ENCODE measurements at places on chromosomes 1 and 21. TPM values are rescaled to one million over a fixed set of nuclear protein-coding genes. Genes with fewer than 3 reads are reported as not detected.

Gene AGBL4
- total RNA-seq = not detected

Gene LCE7A
- total RNA-seq = not detected

Gene OR2L2
- total RNA-seq = 0.22 TPM

Gene NECTIN4
- not detected for total RNA-seq

Gene RBM34
- total RNA-seq = 148 TPM

Gene LINGO4
- 1.6 TPM for total RNA-seq

Gene SYCP1
- total RNA-seq = not detected

GRCh38 chr21:35652196-35652595 is 408.1 kb downstream of the SETD4 start:
- no peak for DNase-seq

GRCh38 chr1:37306461-37306860 is 167.9 kb upstream of the ZC3H12A start:
- no peak for DNase-seq

DNA sequence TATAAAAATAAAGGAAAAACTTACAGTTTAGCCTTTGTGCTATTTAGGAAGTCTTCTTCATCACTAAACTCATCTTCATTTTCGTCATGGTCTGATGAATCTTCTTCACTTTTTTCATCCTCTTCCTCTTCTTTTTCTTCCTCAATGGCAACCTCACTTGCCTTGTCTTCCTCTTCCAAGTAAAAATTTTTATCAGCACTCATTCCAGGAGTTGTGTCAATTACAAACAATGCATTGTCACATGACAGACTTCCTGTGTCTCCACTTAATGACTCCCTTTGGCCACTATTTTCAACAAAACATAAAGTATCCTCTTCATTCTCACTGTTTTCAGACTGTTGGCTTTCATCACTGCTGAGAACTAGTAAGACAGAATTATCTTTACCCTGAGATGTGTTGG is 2.8 kb downstream of the DNTTIP2 start:
- DNase-seq = no peak

DNA sequence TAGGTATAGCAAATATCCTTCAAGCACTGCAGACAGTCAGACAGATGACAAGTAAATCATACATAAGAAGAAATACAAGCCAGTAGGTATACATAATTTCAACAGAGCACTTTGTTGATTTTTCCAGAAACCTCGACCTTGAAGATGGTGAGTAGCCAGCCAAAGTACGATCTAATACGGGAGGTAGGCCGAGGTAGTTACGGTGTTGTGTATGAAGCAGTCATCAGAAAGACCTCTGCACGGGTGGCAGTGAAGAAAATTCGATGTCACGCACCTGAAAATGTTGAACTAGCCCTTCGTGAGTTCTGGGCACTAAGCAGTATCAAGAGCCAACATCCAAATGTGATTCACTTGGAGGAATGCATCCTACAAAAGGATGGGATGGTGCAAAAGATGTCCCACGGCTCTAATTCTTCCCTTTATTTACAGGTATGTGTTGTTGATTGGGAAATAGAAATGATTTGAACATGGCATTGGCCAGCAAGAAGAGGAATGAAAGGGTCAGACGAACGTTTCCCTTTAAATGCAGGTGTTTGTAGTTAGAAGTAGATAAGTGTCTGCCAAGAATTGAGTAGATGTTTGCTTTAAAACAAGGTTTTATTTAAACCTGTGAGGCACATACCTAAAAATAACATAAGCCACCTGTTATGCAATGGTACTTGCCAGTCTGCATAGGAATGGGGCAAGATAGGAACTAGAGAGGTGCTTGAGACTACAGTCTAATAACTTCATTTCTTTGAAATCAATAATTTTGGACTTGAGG is 2.7 kb downstream of the PDIK1L start:
- DNase-seq = no peak

DNA sequence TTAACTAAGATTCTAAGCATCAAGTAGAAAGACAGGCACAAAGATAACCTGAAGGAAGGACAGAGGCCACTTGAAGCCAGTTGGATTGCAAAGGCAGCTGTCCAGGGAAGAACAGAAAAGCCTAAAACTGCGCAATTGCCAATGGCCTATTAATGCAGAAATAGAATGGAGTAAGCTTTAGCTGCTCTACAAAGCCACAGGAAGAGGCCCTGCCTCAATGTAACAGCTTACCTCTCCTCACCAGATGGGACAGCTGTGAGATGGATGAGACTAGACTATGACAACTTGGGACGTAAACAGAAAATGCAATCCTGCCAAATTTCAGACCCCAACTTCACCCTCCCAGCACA is 176.5 kb downstream of the EIF4G3 start:
- DNase-seq = no peak

DNA sequence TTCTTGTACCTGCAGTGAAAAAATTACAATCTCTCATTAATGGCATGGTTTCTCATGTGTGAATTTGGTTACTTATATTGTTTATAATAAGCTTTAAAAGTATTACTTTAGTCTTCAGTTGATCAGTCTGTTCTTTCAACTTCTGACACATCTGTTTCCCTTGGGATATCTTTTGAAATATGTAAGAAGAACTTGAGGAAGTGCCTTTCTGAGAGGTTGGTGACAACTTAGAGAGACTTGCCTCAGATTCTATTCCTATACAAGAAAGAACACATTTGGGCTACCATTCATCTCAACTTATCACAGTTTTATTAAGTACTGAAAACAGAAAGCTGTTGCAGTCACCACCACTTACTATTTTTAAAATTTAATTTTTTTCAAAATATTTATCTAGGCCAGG is 8.1 kb downstream of the AKNAD1 start:
- DNase-seq = no peak

GRCh38 chr1:100455478-100456072 is 82.4 kb upstream of the GPR88 start:
- no peak for DNase-seq

GRCh38 chr1:12692967-12693782 is 22.7 kb upstream of the AADACL3 start:
- no peak for DNase-seq

DNA sequence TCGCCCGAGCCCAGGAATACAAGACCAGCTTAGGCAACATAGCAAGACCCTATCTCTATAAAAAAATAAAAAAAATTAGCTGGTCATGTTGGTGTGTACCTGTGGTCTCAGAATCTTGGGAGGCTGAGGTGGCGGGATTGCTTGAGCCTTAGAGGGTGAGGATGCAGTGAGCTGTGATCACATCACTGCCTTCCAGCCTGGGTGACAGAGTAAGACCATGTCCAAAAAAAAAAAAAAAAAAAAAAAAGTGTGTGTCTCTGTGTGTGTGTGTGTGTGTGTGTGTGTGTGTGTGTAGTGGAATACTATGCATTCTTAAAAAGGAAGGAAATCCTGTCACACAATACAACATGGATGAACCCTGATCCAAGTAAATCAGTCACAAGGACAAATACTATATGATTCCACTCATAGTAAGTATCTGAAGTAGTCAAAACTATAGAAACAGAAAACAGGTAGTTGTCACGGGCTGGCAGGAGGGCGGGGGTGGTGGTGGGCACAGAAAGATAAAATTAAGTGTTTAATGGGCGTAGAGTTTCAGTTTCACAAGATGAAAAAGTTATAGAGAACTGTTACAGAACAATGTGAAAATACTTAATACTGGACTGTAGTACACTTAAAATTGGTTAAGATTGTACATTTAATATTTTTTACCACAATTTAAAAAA is 47.8 kb downstream of the SELENOF start:
- no peak for DNase-seq

DNA sequence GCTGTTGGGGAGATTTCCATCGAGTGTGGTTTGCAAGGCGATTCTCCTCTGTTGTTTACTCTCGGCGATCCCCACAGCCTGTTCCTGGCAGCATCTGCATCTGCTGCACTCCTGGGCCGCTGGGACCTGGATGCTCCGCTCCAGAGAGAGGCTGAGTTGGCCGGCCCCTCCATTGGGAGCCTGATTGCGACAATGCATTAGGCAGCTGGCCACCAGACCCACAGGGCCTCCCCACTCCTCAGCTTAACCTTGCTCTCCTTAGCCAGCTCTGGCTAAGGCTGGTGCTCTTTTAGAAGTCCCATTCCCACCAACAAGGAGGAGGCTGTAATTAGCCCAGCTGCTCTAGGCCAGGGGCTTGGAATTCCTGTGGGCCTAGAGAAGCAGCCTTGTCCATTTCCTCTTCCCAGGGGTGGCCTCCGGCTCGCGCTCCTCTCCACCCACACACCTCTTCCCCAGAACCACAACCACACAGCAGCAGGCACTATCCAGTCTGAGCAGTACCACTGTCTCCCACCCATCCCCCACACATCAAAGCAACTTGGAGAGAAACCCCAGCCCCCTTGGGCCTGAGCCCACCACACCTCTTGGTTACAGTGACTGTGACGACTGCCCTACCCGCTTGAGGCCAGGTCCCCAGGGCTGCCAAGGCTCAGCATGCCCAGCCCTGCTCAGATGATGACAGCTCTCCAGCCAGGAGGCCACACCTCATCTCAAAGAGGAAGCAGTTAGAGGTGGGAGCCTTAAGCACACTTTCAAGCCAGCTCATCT is 193.8 kb upstream of the EDN2 start:
- no peak for DNase-seq

GRCh38 chr21:46226146-46226545 is 2.4 kb downstream of the LSS start:
- no peak for DNase-seq

- DNase-seq = no peak
These were observed 26.5 kb upstream of the PIGV start for GRCh38 chr1:26761217-26761616.

DNA sequence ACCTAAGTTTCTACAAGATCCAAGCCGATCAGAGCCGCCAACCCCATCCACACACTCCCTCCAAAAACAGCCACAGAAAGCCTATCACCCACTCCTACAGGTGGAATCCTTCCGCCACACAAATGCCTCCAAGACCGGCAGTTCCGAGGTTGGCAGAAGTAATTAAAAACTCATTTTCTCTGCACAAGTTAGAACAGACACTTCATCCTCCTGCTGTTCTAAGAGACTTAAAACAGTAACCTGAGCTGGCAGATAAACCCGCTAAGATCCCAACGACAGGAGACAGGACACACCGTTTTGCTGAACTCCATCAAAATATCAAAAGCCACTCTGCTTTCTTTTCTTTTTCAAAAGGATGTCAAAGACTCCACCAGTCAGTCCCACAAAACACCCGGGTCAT is 2.8 kb downstream of the SSBP3 start:
- no peak for DNase-seq

- no peak for DNase-seq
These were observed 41.5 kb downstream of the C4BPA start for GRCh38 chr1:207145401-207146058.

- no peak for DNase-seq
These were observed 280.4 kb upstream of the C1orf105 start for GRCh38 chr1:172140072-172140471.

GRCh38 chr21:25994758-25995163 is 175.8 kb downstream of the APP start:
- DNase-seq = no peak

DNA sequence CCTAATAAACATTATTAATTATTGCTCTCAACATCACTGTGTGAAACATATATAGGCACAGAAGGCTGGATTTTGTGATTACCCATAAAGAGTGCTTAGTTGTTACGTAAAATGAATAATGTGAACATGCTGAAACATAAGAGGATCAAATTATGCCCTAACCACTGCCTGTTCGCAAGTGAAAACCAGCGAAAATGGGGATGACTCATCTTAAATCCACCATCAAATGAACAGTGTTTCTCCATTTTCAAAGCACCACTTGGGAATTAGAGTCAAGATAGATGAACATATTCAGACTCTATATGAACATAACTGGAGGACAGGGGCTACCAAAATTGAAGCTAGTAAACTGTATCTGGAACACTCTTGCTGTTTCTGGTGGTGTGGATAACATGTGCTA is 386.2 kb downstream of the HHIPL2 start:
- no peak for DNase-seq

GRCh38 chr1:109878531-109879104 is 32.0 kb upstream of the CSF1 start:
- no peak for DNase-seq

GRCh38 chr1:202821467-202821866 is 10.7 kb downstream of the PCAT6 start:
- no peak for DNase-seq

GRCh38 chr1:58887059-58887458 is 103.2 kb upstream of the JUN start:
- no peak for DNase-seq

GRCh38 chr1:53080041-53080440 is 18.0 kb downstream of the PODN start:
- no peak for DNase-seq

DNA sequence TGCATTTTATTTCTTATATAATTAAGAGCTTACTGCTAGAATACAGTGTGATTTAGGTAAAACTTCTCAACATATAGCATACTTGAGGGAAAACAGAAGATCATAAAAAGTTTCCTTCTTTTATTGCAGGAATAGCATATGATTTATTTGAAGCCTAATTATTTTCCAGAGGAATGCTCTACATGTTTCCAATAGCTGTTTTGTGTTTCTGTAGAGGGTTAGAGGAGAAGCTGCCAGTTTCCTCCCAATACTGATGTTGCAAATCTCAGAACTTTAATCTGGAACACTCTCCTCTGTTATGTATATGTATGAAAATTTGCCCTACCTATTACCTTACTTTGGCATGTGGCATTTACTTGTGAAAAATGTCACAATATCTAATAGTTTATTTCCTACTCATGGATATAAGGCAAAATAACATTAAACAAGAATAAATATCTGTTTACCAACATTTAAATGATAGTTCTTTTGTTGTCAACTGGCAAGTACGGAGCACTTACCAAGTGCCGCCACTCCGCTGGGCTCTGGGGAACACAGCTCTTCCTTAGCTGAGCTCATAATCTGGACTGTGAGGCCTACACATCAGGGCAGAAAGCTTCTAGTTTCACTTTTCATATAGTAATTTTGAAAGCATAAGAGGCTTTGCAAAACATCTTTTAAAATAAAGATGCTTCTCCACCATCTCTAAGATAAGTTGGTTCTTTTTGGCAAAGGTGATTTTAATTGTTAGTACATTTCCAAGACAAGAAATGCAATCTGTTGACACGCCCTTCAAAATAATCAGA is 239.8 kb upstream of the C1orf105 start:
- no peak for DNase-seq

DNA sequence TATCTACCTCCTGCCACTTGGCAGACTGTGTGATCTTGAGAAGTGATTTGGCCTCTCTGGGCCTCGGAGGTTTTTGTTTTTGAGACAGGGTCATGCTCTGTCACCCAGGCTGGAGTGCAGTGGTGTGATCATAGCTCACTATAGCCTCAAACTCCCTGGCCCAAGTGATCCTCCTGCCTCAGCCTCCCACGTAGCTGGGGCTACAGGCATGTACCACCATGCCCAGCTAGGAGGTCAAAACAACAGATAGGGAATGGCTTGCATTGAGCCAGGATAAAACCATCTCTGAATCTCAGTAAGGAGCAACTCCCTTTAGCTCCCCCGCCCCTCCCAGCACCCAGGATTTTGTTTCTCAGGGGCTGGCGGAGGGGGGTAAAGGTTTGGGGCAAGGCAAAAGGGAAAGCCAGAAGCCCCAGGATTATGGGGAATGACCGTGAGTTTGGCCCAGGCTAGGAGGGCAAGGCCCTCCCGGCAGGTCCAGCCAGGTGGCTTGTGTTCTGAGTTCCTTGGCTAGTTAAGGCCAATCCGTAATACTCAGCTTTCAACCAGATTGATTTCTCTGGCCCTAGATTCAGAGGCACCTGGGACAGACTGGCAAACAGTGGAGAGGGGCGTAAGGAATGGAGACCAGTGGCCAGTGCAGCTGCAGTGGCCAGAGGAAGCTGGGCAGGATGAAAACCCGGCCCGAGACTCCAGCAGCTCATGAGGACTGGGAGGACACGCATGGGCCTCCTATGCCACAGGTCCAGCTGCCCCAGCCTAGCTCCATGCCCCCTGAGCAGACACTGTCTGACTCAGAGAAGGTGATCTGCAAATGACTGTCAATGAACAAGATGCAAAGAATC is 130.1 kb downstream of the DMRTB1 start:
- DNase-seq = no peak

Measured in T-helper 17 cell (primary cell).